ENCODE measurements at places on chromosomes 3 and 15.

- DNase-seq = no peak
Observed at GRCh38 chr3:184196536-184196935, 10.5 kb downstream of the ABCF3 start.

- DNase-seq = peak; percentile 87
Observed at GRCh38 chr15:64651601-64652191, 123.7 kb downstream of the RBPMS2 start.

GRCh38 chr3:15266510-15267376 lies 60.7 kb downstream of the CAPN7 start:
- no peak for DNase-seq

DNA sequence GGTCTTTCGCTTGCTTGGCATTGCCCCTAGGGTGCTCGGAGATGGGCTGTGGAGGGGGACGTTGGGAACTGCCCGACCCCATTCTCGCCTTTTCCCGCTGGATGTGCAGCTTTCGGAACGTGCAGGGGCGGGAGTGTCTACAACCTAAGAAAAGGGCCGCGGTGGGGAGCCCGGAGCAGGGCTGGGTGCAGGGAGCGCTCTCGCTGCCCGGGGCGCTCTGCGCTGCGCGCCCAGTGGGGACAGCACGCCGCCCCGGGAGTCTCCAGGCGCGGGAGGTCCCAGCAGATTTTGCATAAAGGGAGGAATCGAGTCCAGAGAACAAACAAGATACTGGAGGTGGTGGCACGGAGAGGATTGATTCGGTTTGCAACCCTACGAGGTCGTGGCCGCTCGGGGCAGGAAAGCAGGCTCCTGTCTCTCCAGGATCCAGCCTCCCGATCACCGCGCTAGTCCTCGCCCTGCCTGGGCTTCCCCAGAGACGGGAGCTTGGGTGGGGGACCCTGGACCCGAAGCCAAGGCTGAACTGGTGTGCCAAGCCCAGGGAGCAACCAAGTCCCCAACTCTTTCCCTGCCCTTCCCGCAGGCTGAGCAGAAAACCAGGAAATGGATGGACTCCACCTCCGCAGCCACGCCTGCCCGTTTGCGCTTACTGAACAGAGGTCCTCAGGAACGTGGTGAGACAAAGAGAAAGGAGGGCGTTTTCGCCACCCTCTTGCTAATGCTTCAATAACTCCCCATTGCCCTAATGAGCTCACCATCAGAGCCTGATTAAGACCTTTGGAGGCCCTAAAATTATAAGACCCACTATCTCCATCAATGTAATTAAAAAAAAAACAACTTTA lies 59.7 kb downstream of the NOX5 start:
- DNase-seq = no peak

- DNase-seq = peak; percentile 88
Observed at GRCh38 chr15:99076555-99077308, 28.1 kb upstream of the SYNM start.

GRCh38 chr3:99474776-99475175 lies 163.6 kb upstream of the COL8A1 start:
- no peak for DNase-seq

- DNase-seq = no peak
Observed at GRCh38 chr15:42723068-42723467, 13.9 kb downstream of the CDAN1 start.

DNA sequence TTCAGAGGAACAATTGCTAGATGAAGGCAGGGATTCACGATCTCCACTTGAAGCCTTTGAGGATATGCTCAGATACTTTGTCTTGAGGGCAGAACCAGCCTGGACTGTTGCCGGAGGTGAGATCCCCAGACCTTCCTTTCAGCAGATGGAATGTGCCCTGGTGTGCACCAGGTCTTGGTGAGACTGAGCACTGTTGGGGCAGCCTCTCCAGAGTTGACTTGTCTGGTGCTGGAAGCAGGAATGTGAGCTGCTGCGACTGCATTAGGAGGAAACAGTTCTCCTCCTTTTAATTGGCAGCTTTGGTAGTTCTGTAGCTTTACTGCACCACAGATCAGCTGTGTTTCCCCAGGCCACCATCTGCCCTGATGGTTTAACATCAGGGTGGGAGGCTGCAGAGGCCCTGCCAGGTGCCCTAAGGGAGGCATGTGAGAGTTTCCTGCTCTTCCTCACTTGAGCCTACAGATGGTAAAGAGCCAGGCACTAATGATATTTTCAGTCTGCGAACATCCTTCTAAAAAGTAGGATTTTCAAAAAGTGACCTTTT lies 58.5 kb downstream of the CTDSPL start:
- DNase-seq = no peak

Measured in GM12865 (cell line).